ENCODE measurements at places on chromosomes 5 and 9.

GRCh38 chr9:87650611-87651295 lies 75.2 kb upstream of the CTSL start:
- DNase-seq = no peak

GRCh38 chr9:35651956-35652828 lies 1.5 kb upstream of the SIT1 start:
- DNase-seq = no peak

- DNase-seq = no peak
Observed at GRCh38 chr9:96554326-96554725, 65.3 kb downstream of the CDC14B start.

GRCh38 chr5:97657239-97657638 lies 474.2 kb upstream of the RIOK2 start:
- DNase-seq = no peak

GRCh38 chr5:172428224-172429166 lies 25.8 kb downstream of the SH3PXD2B start:
- no peak for DNase-seq

DNA sequence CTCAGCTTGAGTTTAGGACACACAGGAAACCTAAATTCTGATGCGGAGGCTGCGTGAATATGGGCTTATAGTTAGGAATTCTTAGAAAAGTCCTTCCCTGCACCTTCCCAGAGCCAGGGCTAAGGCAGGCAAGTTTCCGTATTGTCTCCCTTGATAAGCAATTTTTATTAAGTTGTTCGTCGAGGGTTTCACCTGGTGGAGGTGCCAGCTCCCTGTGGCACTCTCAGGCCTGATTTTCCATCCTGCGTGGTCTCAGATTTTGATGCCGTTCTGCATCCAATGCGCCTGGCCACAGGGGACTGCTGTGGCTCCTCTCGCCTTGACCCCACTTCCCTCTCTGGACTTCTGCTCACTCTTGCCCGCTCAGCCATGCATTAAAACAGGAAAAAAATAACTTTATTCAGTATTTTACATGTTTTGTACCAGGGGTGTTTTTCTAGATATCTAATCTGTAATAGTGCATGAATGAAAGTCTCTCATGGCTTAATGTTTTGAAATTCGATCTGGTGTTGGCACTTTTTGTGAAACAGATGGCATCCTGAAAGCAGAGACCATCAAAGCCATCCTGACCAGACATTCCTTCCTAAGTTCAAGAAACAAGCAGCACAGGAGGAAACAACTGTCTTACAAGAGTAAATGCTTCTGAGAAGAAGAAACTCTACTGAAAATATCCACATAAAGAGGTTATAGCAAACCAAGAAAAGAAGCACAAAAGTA lies 50.7 kb downstream of the TRIP13 start:
- DNase-seq = no peak

DNA sequence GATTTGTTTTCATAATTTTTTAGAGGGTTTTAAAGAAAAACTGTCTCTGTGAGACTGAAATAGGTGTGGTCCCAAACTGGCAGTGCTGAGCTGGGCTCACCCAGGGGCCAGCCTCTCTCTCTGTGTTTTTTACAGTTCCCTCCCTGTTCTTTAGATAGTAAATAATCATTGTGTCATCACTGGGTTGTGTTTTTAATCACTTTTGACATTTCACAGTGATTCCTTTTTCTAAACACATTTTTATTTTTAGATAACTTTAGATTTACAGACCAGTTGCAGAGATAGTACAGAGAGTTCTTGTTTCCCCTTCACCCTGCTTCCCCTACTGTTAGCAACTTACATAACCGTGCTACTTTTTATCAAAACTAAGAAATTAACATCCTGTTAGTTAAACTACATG lies 44.4 kb downstream of the MAP1B start:
- DNase-seq = no peak

GRCh38 chr5:42985129-42986037 lies 54.7 kb downstream of the ANXA2R start:
- no peak for DNase-seq

GRCh38 chr9:38424918-38425317 lies 664 bp upstream of the IGFBPL1 start:
- DNase-seq = no peak

- no peak for DNase-seq
Observed at GRCh38 chr9:114304416-114305188, 18.3 kb upstream of the ORM1 start.

DNA sequence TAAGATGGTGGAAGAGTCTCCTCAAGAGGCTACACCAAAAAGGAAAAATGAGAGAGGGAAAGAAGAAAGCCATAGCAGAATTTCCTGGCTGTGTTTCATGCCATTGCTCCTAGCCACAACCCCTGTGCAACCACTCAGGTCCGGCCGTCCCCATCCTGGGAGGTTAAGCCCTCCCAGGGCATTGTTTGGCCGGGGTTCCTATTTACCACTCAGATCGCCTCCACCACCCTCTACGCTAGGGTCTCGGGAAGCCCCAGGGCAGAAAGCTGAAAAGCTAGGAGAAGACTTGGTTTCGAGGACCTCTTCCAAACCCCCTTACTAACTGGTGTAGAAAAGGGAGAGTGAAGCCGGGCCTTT lies 715 bp downstream of the RC3H2 start:
- DNase-seq = peak; percentile 44

DNA sequence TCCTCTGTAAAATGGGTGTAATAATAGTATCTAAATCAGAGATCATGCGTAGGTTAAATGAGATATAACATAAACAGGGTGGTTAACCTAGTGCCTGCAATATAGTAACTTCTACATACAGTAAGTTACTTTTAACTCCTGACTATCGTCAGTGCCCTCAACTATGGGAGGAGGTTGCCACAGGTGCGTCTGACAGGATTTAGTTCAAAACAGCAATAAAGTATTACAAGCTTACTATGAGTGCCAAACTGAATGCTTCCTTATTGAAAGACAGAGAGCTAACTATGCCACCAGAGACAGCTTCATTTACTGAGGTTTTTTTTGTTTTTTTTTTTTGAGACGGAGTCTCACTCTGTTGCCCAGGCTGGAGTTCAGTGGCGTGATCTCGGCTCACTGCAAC lies 209.0 kb downstream of the ADAMTSL1 start:
- no peak for DNase-seq

- no peak for DNase-seq
Observed at GRCh38 chr5:131570757-131571156, 64.3 kb downstream of the RAPGEF6 start.

- no peak for DNase-seq
Observed at GRCh38 chr5:179430193-179431175, 85.2 kb upstream of the ADAMTS2 start.

DNA sequence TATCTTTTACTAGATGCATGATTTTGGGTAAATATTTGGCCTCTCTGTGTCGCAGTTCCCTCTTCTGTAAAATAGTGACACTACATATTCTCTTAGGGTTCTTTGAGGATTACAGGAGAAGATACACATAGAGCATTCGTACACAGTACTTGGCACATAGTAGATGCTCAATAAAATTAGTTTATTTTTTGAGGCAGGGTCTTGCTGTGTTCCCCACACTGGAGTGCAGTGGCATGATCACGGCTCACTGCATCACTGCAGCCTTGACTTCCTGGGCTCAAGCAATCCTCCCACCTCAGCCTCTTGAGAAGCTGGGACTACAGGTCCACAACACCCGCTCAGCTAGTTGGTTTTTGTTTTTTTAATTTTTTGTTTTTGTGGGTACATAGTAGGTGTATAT lies 1.6 kb downstream of the SCAI start:
- DNase-seq = no peak

DNA sequence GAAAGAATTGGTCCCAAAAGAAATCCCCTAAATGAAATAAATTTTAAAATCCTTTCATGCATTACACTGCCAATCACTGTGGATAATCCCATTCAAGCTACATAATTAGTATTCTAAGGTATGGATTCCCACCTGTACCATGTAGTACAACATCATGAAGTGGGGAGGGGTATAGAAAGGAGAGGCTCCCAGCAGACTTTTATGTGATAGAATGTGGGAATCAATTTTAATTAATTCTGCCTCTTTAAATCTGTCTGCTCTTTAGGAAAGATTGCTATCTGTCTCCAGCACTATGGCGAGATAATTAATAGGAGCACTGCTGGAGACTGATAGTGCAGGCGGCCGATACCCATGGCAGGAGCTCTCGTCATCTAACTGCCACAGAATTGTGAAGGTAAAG lies 95.4 kb downstream of the CDH12 start:
- DNase-seq = no peak

- no peak for DNase-seq
Observed at GRCh38 chr5:149268928-149269557, 2.6 kb upstream of the AFAP1L1 start.

DNA sequence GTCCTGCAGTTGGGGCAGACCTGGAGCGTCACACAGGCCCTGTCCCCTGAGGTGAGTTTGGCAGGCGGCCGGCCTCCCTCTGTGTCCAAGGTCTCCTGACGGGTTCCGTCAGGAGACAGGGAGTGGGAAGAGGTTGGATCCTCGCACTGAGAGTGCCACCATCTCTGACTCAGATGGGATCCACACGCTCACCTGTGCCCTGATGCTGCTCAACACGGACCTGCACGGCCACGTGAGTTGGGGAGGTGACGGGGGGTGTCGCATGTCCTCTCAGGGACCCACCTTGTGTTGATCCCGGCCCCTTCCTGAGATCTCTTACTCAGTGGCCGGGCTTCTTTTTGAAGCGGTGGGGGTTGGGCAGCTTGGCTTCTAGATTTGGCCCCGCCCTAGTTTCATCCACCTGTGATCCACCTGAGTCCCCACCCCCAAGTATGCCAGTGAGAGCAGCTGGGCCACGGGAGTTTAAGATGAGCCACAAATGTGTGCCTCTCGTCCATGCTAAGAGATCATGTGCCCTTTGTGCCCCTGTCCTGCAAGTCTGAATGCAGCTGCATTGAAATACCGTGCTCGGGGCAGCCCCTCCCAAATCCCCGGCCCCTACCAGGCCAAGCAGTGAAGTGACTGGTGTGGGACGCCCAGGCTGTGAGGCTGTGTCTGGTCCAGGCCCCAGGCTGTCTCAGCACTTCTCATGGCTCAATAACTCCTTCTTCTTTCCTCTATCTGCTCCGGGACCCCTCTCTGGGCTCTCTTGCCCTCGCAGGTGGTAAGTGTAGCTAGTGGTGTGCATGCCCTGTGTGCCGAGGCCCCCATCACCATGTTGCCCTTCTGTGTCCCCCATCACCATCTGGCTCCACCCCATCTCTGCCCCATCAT lies 27.2 kb downstream of the PSD2 start:
- no peak for DNase-seq

DNA sequence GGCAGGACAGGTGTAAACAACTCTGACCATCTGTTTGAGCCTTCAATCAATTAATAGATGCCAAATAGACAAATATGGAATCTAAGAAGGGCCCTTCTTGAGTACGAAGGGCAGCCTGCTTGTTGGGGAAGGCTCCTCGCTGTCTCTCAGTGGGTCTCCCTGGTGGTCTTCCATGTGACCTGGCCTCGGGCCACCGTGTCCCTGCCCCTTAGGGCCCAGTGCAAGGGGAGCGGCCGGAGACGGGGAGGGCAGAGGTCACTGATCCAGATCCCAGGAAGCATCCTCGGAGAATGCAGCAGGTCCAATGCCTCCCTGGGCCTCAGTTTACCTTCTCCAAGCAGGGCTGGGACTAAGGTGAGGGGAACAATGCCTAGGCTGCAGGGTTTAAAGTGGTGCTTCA lies 2.5 kb downstream of the DBH start:
- no peak for DNase-seq

- no peak for DNase-seq
Observed at GRCh38 chr5:72408603-72409002, 88.4 kb downstream of the PTCD2 start.

DNA sequence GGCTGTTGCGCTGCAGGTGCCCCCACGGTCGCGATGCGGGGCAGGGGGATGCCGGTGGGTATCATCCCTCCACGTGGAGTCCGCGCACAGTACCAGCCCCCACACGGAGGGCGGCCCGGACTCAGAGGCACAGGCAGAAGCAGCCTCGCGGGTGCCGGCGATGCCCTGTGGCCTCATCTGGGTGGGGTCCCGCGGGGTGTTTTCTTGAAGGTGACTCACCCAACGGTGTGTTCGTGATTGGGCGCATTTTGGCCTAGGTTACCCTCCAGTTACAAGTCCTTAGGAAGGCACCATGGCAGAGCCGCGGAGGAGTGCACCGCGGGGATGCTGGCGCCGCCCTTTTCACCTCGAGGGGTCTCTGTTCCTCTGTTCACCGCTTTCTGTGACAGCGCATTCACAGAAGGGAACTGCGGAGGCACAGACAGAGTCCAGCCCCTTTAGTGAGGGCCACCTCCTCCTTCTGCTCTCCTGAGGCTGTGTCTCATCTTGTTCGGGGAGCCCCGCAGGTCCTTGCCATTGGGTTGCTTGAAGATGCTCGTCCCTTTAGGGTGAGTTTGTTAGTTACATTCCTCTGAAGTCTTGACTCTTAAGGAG lies 21.6 kb upstream of the EXOC3 start:
- DNase-seq = no peak

GRCh38 chr9:129656795-129657390 lies 8.6 kb upstream of the PRRX2 start:
- DNase-seq = no peak

DNA sequence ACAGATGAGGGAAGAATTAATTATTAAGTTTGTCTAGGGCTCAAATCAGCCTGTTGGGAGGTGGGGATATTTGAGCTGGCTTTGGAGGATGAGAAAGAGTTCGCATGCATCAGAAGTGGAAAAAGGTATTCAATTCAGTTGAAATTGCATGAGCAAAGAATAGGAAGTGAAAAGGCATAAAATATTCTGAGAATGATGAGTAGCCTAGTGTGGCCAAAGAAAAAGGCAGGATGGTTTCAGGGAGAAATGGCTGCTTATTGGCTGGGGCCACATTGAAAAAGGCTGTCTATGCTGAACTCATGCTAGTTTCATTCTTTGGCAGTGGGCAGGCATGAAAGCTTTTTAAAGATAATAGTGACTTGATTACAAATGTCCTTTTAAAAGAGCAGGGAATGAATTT lies 235.4 kb upstream of the RIOK2 start:
- DNase-seq = no peak

- DNase-seq = no peak
Observed at GRCh38 chr9:22211588-22212360, 202.7 kb upstream of the CDKN2B start.

GRCh38 chr5:4212071-4212739 lies 616.6 kb downstream of the IRX1 start:
- no peak for DNase-seq

DNA sequence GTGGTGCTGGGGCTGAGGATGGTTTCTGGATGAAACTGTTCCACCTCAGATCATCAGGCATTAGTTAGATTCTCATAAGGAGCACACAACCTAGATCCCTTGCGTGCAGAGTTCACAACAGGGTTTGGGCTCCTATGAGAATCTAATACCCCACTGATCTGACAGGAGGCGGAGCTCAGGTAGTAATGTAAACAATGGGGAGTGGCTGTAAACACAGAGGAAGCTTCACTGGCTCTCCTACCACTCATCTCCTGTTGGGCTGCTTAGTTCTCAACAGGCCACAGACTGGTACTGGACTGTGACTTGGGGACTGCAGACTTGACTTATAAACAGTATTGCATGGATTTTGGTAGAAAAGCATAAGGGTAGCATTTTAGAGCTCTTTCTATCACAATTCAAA lies 870.7 kb upstream of the CDH10 start:
- no peak for DNase-seq

GRCh38 chr5:111746791-111747190 lies 10.2 kb downstream of the NREP start:
- DNase-seq = no peak

All from activated naive CD8-positive, alpha-beta T cell treated with anti-CD3 and anti-CD28 coated beads, Interleukin-2, amount 50 U/mL, for 24 hours (primary cell).